ENCODE measurements at places on chromosomes 3 and 15. TPM values are rescaled to one million over a fixed set of nuclear protein-coding genes. Genes with fewer than 3 reads are reported as not detected.

Gene COL7A1
- total RNA-seq, result 5.1 TPM

Gene APBA2
- total RNA-seq, result not detected

GRCh38 chr3:197015790-197016736, 13.6 kb downstream of the MELTF start:
- no peak for DNase-seq

- DNase-seq, result no peak
Observed at GRCh38 chr15:39330061-39330460, 250.8 kb upstream of the THBS1 start.

GRCh38 chr15:93048759-93049161, 40.3 kb downstream of the RGMA start:
- DNase-seq, result peak; percentile 62

GRCh38 chr3:187072511-187072910, 66.8 kb downstream of the RPL39L start:
- no peak for DNase-seq

DNA sequence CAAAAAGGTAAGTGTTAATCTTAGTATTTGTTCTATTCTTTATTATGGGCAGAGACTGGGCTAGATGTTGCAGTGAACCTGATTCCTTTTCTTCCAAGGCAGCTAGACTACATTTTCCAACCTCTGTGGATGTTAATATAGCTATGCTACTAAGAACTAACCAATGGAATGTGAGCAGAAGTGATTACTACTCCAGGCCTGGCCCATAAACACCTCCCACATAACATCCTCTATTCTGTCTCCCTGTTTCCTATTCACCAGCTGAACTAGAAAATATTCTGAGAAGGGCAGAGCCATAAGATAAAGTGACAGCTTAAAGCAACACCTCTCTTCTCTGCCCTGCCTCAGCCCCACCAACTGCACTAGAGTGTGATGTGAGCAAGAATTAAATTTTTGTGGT, 29.4 kb downstream of the CD200R1L start:
- DNase-seq, result no peak
